ENCODE measurements at places on chromosomes 5 and 9. TPM values are rescaled to one million over a fixed set of nuclear protein-coding genes. Genes with fewer than 3 reads are reported as not detected.

The FYB1 gene
- total RNA-seq, result 4.0 TPM

The ARSI gene
- total RNA-seq, result 1.5 TPM

The CRHBP gene
- 5.0 TPM for total RNA-seq

- no peak overlapping the region for H3K27ac ChIP-seq
- no peaks in the 10 kb centered on the region for H3K4me1 ChIP-seq
- no peak for DNase-seq
- no peak overlapping the region for H3K4me3 ChIP-seq
Observed at GRCh38 chr9:73565833-73566465, 414.3 kb downstream of the ANXA1 start.

DNA sequence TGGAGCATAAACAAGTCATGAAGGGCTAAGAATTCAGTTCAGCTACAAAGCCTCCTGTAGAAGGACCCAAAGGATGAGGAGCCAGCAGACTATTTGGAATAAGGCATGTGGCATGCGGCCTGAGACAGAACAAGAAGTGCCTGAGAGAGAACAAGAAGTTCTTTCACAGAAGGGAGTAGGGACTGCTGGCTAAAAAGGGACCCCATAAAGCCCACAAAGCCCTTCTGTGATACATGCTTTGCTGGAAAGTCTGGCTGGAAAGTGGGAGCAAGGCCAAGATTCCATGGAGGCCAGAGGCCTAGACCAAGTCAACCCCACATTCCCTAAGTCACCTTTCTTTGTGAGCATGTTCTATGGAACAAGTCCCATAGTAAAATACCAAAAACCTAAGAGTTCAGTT lies 35.9 kb upstream of the UBAP2 start:
- no peaks in the 10 kb centered on the region for H3K27me3 ChIP-seq
- peak; percentile 6 for DNase-seq
- no peak overlapping the region for H3K4me3 ChIP-seq
- peaks cover 3% of the 10 kb centered on the region for H3K36me3 ChIP-seq
- H3K4me1 ChIP-seq, result no peaks in the 10 kb centered on the region

- H3K27ac ChIP-seq, result no peak overlapping the region
- H3K36me3 ChIP-seq, result no peaks in the 10 kb centered on the region
- no peaks in the 10 kb centered on the region for H3K4me1 ChIP-seq
- no peak overlapping the region for H3K4me3 ChIP-seq
Observed at GRCh38 chr5:2266641-2267240, 384.0 kb upstream of the IRX4 start.

DNA sequence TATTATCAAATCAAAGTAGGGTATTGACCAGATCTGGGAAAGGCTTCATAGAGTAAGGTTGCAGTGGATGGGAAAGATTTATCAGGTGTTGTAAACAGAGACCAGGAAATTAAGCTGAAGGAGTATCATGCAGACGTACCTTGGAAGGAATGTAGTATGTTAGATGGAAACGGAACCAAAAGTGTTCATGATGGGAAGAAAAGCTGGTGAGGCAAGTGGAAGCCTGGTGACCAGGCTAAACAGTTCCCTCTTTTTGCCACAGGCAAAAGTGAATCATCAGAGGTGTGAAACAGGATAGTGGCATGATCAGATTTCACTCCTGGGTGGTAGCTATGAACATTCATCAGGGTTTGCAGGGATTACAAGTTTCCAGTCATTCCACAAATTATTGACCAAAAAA lies 780.1 kb upstream of the DMAC1 start:
- H3K36me3 ChIP-seq, result no peaks in the 10 kb centered on the region
- no peak overlapping the region for H3K4me3 ChIP-seq
- no peaks in the 10 kb centered on the region for H3K27me3 ChIP-seq
- no peak overlapping the region for H3K27ac ChIP-seq
- DNase-seq, result no peak
- H3K4me1 ChIP-seq, result no peaks in the 10 kb centered on the region

DNA sequence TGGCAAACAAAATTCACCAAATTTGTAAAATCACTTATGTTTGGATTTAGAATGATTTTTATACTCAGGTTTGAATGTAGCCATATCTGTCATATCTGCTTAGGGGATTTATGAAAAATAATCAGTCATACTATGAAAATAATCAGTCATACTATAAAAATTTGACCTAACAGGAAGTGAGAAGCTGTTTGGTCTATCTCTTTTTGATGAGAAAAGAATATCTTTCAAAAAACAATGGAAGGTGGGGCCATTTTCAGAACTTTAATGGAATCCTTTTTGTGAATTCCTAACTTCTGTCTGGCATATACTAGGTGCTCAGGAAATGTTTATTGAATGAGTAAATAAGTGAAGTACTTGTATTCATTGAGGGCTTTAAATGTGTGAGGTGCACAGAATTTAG lies 70.1 kb downstream of the CWC27 start:
- H3K27me3 ChIP-seq, result no peaks in the 10 kb centered on the region
- no peak for DNase-seq
- no peaks in the 10 kb centered on the region for H3K4me1 ChIP-seq
- no peaks in the 10 kb centered on the region for H3K36me3 ChIP-seq
- H3K4me3 ChIP-seq, result no peak overlapping the region

GRCh38 chr9:114172981-114173833 lies 17.9 kb downstream of the COL27A1 start:
- DNase-seq, result peak; percentile 64
- H3K4me1 ChIP-seq, result no peaks in the 10 kb centered on the region
- no peaks in the 10 kb centered on the region for H3K27me3 ChIP-seq
- no peaks in the 10 kb centered on the region for H3K36me3 ChIP-seq
- H3K27ac ChIP-seq, result peak overlapping the region; percentile 22

Data from prostate gland (tissue), 2 donors.